ENCODE measurements at places on chromosomes 16 and 17. TPM values are rescaled to one million over a fixed set of nuclear protein-coding genes. Genes with fewer than 3 reads are reported as not detected.

The AOC3 gene
- not detected for total RNA-seq

The C1QTNF8 gene
- not detected for total RNA-seq

The RMI2 gene
- total RNA-seq, result 3.4 TPM

The ACAP1 gene
- not detected for total RNA-seq

The ALDH3A1 gene
- total RNA-seq, result 1.1 TPM

The FA2H gene
- not detected for total RNA-seq

The NACA2 gene
- not detected for total RNA-seq

The SHISA9 gene
- not detected for total RNA-seq

The FXR2 gene
- total RNA-seq, result 32.1 TPM

The TEDC2 gene
- total RNA-seq, result 1.3 TPM

The SLC25A19 gene
- total RNA-seq, result 3.1 TPM

The EFCAB13 gene
- 0.32 TPM for total RNA-seq

The CCL4L2 gene
- not detected for total RNA-seq

The WFIKKN2 gene
- total RNA-seq, result not detected

The BCAR1 gene
- 67.9 TPM for total RNA-seq

The ST6GALNAC1 gene
- 0.54 TPM for total RNA-seq

The OTOP2 gene
- not detected for total RNA-seq

The NEUROD2 gene
- total RNA-seq, result not detected

The SPATA32 gene
- not detected for total RNA-seq

The SBK1 gene
- not detected for total RNA-seq

The CDRT15L2 gene
- total RNA-seq, result not detected

The TERB1 gene
- total RNA-seq, result not detected

The FAHD1 gene
- total RNA-seq, result 35.6 TPM

The HAPSTR1 gene
- 58.2 TPM for total RNA-seq

The MYO1C gene
- 133 TPM for total RNA-seq

The ASPA gene
- 4.1 TPM for total RNA-seq

The NPIPB6 gene
- total RNA-seq, result 0.18 TPM

The CHRNE gene
- total RNA-seq, result 0.72 TPM

The SPSB3 gene
- total RNA-seq, result 30.1 TPM

The RNF222 gene
- not detected for total RNA-seq

The KIF19 gene
- total RNA-seq, result not detected

The ZNF764 gene
- total RNA-seq, result 7.3 TPM

The CASKIN1 gene
- total RNA-seq, result 0.54 TPM

The SLFN11 gene
- total RNA-seq, result 49.6 TPM

Data from cardiac atrium fibroblast (primary cell).